ENCODE measurements at places on chromosomes 7 and 10. TPM values are rescaled to one million over a fixed set of nuclear protein-coding genes. Genes with fewer than 3 reads are reported as not detected.

DNA sequence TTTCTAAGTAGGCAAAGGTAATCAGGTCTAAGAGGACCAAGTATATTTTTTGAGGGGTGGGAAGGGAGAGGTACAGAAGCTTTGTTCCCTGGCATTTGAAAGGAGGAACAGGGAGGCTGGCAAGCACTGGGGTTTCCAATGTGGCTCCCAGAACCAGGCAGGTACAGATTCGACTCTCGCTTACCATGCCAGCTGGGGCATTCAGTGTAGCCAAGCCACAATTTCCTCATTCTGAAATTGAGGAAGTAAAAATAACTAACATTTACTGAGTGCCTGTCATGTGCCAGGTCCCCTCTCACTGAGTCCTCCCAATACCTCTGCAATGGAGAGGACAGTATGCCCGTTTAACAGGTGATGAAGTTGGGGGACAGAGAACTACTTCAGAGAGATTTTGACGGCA, 45.9 kb upstream of the BET1 start:
- no peak for DNase-seq

- DNase-seq = no peak
Measured at GRCh38 chr10:107971411-107971810, 806.9 kb upstream of the SORCS1 start.

DNA sequence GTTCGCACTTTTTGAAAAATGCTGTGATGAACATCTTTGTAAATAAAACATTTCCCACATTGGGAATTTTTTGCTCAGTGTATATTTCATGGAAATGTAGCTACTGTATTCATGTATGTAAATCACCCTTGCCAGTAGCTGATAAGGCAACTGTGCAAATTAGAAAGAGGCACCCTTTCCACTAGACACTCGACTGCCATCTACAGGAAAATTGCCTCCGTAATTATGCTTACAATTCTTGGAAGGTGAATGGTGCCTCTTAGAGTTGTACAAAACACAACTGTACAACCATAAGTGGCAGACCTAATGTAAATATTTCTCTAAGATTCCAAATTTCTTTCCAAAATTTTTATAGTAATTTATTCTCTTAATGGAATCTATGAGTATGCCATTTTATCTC, 491.7 kb downstream of the CCSER2 start:
- no peak for DNase-seq

- DNase-seq = no peak
Measured at GRCh38 chr10:67141300-67141699, 215.5 kb downstream of the LRRTM3 start.

DNA sequence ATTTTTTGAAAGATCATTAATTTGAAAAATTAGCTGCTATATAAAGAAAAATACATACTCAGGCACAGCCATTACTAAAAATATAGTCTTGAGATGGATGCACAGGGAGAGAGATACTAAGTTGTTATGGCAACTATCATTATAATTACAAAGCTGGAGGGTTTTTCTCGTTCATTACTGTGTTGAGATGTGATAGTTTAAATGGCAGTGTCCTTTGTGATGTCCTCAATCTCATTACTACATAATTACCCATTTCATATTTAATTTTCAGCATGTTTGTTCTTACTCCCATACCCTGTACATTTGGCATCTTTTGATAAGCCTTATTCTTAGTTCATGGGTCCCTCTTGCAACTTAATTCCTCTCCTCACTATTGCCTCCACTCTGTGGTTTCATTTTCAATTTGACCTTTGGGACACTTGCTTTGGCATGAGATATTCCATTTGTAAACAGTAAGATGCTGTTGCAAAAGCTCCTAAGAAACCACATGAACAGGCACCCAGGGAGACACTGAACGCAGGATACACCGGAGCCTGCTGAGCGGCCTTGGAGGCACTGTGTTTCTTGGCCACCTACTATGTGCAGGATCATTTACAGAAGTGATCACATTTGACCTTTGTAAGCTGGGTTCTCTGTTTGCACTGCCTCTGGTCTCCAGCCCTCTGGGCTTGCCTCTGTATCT, 4.8 kb upstream of the CPXM2 start:
- no peak for DNase-seq

GRCh38 chr7:76514926-76515771, 4.8 kb downstream of the UPK3B start:
- DNase-seq = no peak

NPFFR1 gene
- total RNA-seq = 0.59 TPM

CEP55 gene
- total RNA-seq = 7.8 TPM

HOXA4 gene
- total RNA-seq = 0.69 TPM

Data from skin of body (tissue), 3 donors.